Progenitor cell of endocrine pancreas (in vitro differentiated cells): ENCODE measurements at places on chromosomes 4 and X. TPM values are rescaled to one million over a fixed set of nuclear protein-coding genes. Genes with fewer than 3 reads are reported as not detected.

PHEX gene
- total RNA-seq, result 0.48 and 0.71 TPM in 2 replicates

HERC5 gene
- total RNA-seq, result 2.6 and 3.5 TPM in 2 replicates

PPP2R3B gene
- total RNA-seq, result 70.0 and 72.6 TPM in 2 replicates

BBS12 gene
- total RNA-seq, result 4.6 and 4.9 TPM in 2 replicates

- DNase-seq, result no peak
Measured at GRCh38 chr4:114754616-114755015, 156.0 kb downstream of the UGT8 start.

DNA sequence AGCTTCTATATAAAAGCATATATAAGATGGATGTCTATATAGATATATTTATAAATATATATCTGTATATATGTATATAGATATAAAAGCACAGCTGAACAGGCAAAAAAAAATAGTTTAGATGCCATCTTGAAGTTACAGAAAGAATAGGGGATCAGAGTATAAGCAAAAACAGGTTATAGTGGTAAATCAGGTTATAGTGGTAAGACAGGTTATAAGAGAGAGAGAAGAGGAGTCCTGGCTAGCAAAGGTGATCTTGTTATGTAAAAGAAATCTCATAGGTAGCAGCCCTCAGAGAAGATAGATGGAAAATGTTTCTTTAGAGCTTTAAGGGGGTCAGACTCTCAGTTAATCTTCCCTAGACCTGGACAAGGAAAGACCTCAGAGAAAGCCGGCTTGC is 1263.1 kb downstream of the PCDH7 start:
- DNase-seq, result no peak

GRCh38 chr4:8765631-8766590 is 105.7 kb downstream of the HMX1 start:
- DNase-seq, result no peak

DNA sequence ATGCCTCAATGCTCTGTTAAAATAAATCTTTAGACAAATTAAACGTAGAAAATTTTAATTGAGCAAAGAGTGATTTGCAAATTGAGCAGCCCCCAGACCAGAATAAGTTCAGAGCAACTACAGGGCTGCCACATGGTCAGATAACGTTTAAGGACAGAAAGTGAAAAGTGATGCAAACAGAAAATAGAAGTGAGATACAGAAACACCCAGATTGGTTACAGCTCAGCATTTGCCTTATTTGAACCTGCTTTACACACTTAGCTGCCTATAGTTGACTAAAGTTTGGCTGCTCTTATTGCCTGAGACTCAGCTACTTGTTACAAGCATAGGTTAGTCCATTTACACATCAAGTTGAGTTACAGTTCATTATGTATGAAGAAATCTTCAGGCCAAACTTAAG is 1800.8 kb upstream of the PCDH10 start:
- no peak for DNase-seq

GRCh38 chrX:133981924-133982323 is 3.5 kb downstream of the GPC3 start:
- no peak for DNase-seq

DNA sequence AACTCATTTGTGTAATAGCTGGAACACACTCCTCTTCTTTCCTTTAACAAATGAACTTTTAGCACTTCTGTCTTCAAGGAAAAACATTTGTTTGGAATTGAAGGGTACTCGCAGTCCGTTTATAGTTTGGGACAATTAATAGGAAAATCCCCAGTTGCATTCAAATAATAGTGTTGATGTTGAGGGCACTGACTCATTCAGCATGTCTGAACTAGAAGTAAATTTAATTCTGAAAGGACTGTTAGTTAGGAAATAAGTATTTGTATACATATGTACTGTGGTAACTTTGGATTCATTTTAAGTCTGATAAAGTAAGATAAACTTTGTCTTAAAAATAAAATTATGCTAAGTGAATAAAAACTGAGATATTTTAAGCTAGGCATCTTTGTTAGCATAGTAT is 27.2 kb downstream of the FAM199X start:
- no peak for DNase-seq

- DNase-seq, result no peak
Measured at GRCh38 chrX:130799393-130799792, 103.6 kb downstream of the ENOX2 start.

- no peak for DNase-seq
Measured at GRCh38 chr4:78099058-78099457, 41.9 kb downstream of the FRAS1 start.

GRCh38 chrX:74892561-74892960 is 32.7 kb downstream of the NEXMIF start:
- no peak for DNase-seq
